GF-D8 (cell line): ENCODE measurements at places on chromosomes 2 and 18.

- DNase-seq, result no peak
Measured at GRCh38 chr2:209458008-209458979, 34.4 kb downstream of the MAP2 start.

DNA sequence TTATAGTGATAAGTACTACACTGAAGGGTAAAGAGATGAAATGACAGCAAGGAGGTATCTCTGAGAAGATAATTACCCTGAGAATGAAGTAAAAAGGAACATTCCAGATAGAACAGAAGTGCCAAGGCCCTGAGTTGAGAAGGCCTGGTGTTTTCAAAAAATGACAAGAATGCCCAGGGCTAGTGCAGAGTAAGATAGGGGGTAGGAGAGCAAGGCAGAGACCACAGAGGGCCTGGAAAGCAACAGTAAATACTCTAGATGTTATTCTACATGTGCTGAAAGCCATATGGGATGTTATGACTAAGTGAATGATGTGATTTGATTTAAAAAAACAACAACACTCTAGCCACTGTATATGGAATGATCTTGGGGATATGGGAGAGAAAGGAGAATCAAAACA lies 52.3 kb downstream of the BAZ2B start:
- DNase-seq, result no peak

GRCh38 chr18:4134700-4135099 lies 320.4 kb downstream of the DLGAP1 start:
- DNase-seq, result no peak

- DNase-seq, result no peak
Measured at GRCh38 chr2:102273619-102274211, 37.6 kb upstream of the IL1RL1 start.

DNA sequence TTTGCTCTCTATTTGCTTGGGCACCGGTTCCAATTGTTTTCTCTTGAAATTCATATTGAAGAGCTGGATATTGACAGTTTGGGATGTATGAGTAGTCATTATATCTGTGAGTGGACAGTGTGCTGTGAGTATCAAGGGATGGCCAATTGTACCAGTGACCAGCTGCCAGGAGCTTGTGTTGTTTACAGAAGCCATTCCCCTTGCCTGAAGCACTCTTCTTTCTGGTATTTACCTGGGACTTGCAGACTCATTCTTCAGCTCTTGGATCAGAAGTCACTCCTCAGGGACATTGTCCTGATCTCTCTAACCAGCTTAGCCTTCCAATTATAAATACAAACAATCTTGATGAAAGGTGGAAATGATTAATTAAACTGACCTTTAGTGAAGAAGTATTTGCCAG lies 438.3 kb upstream of the LRATD1 start:
- no peak for DNase-seq

- no peak for DNase-seq
Measured at GRCh38 chr2:68030529-68030928, 32.3 kb downstream of the C1D start.

GRCh38 chr2:71074893-71075395 lies 6.5 kb downstream of the NAGK start:
- no peak for DNase-seq

- DNase-seq, result no peak
Measured at GRCh38 chr18:21769206-21769605, 28.6 kb downstream of the MIB1 start.
